Left lobe of liver (tissue), 2 donors: ENCODE measurements at places on chromosomes 2 and 18.

DNA sequence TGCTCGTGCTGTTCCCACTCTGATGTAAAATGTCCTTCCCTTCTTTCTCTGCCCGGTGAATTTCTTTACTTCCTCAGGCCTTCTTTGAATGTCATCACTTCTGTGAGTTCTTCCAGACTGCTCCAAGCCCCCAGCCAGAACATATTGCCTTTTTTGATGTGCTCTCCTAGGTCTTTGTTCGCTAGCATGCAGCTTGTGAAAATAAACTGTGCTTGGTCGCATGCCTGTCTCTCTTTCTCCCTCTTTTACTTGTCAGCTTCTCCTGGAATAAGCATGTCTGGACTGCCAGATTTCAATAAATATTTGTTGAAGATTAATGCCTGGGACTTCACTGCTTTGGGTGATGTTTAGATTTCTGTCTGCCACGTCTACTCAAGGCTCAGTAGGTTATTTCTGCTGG, 82.7 kb upstream of the ARHGAP28 start:
- DNase-seq, result no peak

DNA sequence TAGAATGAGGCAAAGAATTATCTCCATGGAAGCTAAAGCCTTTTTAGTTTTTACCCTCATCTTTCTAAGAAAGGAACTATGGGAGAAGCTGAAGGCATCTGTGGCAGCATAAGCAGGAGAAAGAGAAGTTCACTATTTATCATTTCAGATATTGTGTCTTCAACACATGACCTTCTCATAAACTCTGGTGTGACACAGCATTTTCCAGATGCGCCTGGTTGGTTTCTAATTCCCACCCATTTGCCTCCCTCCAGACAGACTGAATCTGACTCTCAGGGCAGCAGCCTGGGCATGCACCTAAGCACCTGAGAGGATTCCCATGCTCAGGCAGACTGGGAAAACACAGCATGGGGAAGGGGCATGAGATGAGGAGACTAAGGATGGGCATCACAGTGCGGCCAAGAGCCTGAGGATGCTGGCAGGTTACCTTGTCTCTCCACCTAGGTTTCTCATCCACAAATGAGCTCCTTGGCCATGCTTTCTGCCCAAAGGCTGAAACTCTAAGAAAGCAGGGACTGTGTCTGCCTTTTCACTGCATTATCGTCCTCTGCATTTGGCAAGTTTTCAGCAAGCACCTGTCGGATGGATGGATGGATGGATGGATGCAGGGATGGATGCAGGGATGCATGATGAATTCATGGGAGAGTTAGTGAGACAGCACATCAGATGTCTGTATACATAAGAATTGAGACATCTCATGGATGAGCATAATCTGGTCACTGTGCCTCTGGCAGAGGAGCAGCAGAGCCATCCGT, 28.8 kb upstream of the SULT1C4 start:
- no peak for DNase-seq

GRCh38 chr2:37782155-37782673, 110.8 kb upstream of the CDC42EP3 start:
- DNase-seq, result no peak

DNA sequence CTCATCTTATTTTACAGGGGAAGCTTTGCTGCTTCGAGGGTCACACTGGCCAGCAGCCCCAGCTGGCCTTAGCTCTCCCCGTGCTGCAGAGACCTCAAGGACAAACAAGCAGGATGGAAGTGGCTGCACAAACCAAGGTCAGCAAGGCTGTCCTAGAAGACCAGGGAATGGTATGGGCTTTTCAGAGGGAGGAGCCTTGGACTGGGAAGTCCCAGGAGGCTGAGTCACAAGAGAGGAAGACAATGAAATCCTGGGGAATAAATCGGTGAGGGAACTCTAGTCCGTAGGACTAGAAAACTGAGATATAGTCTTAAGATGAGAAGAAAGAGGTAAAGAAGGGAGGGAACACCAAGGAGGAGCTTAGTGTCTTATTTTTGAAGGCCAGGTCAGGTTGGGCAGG, 15.7 kb downstream of the CREG2 start:
- DNase-seq, result no peak

DNA sequence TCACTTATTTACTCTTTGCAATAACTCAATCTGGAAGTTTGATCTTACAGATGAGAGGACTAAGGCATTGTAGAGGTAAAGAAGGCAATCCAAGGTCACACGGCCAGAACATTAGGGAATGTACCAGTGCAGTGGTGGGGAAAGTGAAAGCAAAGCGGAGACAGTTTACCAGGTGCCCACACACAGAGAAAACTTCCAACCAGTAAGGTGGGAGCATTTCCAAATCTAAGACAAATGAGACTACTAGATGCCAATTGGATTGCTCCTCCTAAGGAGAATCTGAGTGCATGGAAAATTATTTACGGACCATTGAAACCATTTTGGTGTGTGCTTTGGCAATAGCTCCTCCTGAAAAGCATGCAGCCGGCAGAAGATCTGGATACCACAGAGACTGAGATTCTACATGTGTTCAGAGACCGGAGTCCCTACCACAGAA, 34.9 kb downstream of the SLC20A1 start:
- no peak for DNase-seq

GRCh38 chr2:121740973-121741372, 4.3 kb upstream of the NIFK start:
- DNase-seq, result no peak

DNA sequence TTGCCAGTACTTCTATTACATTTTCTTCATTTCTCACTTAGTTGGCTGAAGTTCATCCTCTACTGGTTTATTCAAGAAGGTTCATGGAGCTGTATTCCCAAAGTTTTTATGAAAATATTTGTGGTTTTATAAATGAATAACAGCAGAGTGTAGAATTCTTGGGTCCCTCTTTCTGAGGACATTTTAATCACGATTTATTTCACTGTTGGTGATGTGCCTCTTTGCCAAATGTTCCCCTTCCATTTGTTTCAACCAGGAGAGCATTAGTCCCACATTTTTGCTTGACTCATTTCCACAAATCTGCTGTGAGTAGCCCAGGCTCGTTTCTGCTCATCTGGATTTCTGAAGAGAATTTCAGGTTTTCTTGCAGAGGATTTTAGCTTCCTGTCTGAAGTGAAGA, 20.8 kb downstream of the COPS7B start:
- no peak for DNase-seq

GRCh38 chr2:55880416-55881143, 43.0 kb downstream of the EFEMP1 start:
- DNase-seq, result no peak

- DNase-seq, result no peak
Observed at GRCh38 chr2:231621051-231621879, 28.6 kb downstream of the TEX44 start.

DNA sequence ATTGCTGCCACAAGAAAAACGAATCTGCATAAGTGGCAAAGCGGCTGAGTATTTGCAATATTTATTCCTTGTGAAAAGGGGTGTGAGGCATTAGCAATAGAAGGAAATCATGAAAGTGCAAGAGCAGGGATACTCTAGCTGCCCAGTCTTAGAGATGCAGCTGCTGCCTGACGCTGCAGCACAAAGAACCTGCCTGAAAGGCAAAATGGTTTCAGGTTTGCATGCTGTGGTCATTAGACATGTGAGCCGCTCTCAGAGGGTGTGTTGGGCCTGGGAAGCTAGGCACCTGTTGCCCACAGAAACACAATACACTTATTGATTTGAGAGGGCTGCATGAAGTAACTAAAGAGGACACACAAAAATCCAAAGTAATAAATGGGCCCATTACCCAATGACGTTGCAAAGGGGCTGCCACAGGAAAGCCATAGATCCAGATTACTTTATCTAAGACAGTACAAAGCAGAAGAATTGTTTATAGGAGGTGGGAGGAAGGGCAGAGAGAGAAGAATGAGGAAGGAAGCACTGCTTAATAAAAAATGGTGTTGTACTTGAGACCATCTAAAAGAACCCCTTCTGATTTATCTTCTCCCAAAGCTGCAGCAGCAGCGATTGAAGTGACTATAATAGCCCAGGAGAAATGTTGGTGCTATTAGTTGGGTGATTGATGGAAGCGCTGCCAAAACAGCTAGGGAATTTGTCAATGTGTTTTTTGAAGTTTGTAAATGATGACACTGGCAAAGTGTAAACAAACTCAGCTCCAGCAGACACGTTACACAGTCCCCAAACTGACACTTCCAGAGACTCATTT, 492.4 kb upstream of the ACVR2A start:
- no peak for DNase-seq

DNA sequence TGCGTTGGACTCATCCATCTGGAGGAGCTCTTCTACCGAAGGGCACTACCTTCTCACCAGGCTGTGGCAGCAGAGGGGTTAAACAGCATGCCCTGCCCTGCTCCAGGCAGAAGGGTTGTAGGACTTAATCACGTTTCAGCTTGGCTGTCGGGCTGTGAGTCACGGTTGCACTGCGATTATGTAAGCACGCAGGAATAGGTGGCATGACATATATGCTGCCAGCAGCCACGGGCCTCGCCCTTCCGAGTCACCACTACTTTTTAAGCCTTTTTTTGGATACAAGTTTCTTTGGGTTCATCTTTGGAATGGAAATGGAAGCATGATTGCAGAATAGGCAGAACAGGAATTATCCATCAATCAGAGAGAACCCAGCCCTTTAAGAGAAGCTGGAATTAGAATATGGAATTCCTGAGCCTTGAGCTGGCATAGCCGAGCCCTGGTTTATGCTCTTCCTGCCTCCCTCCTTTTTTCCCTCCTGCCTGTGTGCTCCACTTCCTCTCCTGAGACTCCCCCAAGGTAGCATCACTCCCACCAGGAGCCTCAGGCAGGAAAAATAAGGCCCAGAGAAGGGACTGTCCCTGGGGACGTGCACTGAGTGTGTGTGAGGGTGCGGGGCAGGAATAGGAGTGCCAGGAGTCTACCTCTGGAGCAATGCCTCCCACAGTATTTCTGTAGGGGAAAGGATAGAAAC, 86.8 kb downstream of the SEMA4F start:
- no peak for DNase-seq

DNA sequence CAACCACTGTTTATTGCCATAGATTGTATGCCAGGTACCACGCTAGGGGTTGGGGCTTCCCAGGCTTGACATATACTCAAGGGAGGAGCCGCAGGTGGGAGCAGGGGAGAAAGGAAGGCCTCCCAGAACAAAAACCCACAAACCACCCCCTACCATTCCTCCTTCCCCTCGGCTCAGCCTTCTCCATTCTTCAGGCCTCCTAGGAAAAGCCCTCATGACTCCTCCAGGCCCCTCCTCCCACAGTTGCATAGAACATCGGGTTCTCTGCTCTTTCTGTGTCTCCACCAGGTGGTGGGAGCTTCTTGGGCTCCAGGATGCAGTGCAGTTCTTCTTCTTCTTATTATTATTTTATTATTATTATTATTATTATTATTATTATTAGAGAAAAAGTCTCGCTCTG, 80.3 kb downstream of the ZFP36L2 start:
- DNase-seq, result no peak

DNA sequence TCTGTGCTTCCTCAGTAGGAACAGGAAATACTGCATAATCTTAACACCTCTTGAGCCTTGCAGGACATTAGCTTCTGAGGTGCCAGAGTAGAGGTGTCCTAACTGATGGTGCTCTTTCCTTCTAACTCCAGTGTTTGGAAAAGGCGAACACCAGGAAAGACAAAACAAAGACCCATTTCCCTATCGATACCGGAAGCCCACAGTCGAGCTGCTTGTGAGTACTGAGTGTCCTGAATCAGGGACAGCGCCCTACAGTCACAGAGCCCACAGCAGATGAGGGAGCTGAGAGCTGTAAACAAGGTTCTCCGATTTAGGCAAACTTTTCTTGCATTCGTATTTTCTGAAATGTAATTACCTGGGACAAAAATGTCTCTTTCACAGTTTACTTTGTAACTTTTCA, 50.7 kb downstream of the SLC14A2 start:
- DNase-seq, result no peak

- DNase-seq, result no peak
Observed at GRCh38 chr2:42788-43187, 3.5 kb downstream of the FAM110C start.

- DNase-seq, result no peak
Observed at GRCh38 chr18:8762968-8763367, 57.6 kb downstream of the MTCL1 start.

- no peak for DNase-seq
Observed at GRCh38 chr2:202965810-202966460, 48.7 kb upstream of the NBEAL1 start.

DNA sequence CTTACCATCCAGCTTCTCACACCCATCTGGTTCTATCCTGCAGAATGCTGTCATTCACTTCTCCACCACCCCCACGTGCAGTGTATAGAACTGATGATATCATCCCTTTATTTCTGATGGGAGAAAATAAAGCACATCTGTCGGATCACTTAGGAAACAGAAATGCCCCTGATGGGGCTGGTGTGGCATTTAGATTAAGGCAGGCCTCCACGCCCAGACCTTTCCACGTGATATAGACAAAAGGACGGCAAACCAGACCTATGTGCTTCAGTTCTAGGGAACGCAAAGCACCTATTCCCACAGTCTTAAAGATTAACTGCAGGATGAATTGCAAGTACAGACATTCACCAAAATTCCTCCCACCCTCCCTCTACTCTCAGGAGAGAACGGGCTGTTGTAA, 27.6 kb upstream of the CABLES1 start:
- DNase-seq, result no peak

DNA sequence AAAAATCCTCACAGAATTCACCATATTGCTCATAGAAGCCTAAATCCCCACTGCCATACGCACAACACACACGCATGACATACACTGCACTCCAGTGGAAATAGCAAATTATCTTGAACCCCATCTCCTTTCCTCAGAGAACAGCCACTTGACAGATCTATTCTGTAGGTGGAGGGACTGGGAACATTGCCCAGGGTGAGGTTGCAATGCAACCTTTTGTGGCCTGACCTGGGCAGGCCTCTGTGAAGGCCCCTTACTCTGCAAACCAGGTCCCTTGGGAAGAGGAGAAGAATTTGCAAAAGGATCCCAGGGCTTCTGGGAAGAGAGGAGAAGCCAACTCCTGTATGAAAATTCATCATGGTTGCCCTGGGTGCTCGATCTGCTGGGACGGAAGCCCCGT, 51.9 kb downstream of the SDC1 start:
- DNase-seq, result peak; percentile 66

DNA sequence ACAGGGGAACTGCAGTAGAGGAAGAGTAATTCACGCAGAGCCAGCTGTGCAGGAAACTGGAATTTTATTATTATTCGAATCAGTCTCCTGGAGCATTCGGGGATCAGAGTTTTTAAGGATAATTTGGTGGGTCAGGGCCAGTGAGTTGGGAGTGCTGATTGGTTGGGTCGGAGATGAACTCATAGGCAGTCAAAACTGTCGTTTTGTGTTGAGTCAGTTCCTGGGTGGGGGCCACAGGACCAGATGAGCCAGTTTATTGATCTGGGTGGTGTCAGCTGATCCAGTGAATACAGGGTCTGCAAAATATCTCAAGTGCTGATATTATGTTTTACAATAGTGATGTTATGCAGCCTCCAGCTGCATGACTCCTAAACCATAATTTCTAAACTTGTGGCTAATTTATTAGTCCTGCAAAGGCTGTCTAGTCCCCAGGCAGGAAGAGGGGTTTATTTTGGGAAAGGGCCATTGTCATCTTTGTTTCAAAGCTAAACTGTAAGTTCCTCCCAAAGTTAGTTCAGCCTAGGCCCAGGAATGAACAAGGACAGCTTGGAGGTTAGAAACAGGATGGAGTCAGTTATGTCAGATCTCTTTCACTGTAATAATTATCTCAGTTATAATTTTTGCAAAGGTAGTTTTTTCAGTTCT, 67.0 kb downstream of the ASAP2 start:
- DNase-seq, result no peak

- no peak for DNase-seq
Observed at GRCh38 chr18:68414407-68414806, 300.5 kb downstream of the TMX3 start.
